ENCODE measurements at places on chromosomes 13 and 19. TPM values are rescaled to one million over a fixed set of nuclear protein-coding genes. Genes with fewer than 3 reads are reported as not detected.

The MAP4K1 gene
- total RNA-seq = 2.1 TPM

The LILRB5 gene
- total RNA-seq = 7.1 TPM

The KCNC3 gene
- total RNA-seq = 0.84 TPM

The OR7A10 gene
- total RNA-seq = not detected

The CGB1 gene
- total RNA-seq = not detected

The ZNF223 gene
- total RNA-seq = 2.8 TPM

The IZUMO4 gene
- total RNA-seq = 1.2 TPM

The THSD8 gene
- total RNA-seq = not detected

The NMRK2 gene
- not detected for total RNA-seq

The CIRBP gene
- total RNA-seq = 80.5 TPM

The STK24 gene
- 43.3 TPM for total RNA-seq

The ZNF415 gene
- 2.4 TPM for total RNA-seq

DNA sequence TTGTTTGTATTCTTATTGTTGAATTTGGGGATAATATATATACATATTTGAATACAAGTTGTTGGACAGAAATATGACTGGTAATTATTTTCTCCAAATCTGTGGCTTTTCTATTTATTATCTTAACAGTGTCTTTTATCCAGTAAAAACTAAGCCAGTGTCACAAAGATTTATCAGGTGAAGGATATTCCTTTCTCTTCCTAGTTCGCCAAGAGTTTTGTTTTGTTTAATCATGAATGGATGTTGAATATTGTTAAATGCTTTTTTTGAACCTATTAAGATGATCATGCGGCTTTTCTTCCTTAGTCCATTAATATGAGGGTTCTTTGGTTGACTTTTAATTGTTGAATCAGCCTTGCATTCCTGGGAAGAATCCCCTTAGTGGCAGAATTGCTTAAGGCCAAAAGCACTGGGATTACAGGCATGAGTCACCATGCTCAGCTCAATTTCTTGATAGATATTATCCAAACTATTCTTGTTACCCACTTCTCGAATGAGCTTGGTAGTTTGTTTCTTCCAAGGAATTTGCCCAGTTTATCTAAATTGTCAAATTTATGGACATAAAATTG is 53.3 kb downstream of the TEX26 start:
- DNase-seq = no peak

DNA sequence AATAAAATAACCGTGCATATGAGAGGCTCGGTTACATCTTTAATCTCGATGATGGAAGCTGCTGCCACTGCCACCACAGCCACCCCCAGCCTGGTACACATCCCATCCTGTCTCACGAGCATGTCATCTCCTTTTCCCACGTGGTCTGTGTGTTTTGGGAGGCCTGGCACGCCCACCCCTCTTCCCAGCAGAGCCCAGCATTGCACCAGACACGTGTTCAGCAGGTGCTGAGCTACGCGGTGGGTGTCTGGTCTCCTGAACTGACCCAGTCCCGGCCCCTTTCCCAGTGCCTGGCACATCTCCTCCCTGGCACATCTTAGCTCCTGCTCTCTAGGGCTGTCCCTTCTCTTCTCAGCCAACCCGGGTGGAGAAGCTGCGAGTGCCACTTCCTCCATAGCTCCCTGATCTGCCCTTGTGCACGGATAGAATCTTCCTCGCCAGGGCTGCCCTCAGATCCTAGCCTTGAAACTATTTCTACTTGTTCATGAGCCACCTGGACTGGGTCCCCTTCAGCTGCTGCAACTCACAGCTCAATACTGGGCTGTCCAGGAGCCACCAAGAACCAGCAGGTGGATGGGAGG is 36.8 kb upstream of the ZNF536 start:
- DNase-seq = no peak

DNA sequence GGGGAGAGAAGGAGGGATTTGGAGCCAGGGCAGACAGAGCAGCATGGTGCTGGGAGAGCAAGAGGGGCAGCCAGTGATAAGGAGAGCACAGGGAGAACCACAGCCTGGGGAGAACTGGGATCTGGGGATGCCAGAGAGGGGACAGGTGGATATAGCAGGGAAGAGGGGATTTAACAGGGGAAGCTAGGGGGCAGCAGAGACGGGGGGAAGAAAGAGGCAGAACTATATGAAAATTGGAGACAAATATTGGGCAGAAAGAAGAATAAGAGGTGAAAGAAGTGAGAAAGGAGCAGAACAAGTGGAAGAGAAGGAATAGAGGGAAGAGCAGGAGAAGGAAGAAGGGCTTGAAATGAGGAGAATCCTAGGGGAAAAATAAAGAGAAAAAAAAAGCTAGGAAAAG is 6.5 kb upstream of the ZNF528 start:
- DNase-seq = no peak

- no peak for DNase-seq
Measured at GRCh38 chr13:80975903-80976302, 635.0 kb upstream of the SPRY2 start.

- no peak for DNase-seq
Measured at GRCh38 chr19:17623224-17623935, 64.8 kb downstream of the UNC13A start.

DNA sequence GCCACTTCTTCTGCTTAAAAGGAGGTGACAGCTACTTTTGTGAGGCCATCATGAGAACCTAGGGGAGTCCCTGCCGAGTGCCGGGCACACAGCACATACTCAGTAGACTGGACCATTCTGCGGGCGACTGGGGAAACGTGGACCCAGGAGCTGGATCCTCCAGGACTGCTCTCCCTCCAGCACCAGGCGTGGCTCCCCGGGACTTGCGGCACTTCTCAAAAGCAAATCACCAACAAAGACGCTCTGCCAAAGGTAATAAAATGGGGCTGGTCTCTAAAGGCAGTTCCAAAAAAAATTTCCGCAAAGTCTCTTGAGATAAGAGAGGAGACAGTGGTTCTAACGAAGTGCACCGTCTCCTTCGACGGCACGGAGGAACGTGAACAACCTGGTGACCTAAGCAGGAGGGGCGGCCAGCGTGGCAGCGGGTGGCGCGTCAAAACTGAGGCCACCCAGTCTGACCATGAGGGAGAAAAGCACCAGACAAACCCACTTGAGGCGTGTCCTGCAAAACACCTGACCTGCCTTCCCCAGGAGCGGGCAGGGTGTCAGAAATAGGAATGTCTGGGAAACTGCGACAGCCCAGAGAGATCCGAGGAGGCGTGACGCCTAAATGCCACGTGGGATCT is 1.4 kb upstream of the TMPRSS9 start:
- no peak for DNase-seq

DNA sequence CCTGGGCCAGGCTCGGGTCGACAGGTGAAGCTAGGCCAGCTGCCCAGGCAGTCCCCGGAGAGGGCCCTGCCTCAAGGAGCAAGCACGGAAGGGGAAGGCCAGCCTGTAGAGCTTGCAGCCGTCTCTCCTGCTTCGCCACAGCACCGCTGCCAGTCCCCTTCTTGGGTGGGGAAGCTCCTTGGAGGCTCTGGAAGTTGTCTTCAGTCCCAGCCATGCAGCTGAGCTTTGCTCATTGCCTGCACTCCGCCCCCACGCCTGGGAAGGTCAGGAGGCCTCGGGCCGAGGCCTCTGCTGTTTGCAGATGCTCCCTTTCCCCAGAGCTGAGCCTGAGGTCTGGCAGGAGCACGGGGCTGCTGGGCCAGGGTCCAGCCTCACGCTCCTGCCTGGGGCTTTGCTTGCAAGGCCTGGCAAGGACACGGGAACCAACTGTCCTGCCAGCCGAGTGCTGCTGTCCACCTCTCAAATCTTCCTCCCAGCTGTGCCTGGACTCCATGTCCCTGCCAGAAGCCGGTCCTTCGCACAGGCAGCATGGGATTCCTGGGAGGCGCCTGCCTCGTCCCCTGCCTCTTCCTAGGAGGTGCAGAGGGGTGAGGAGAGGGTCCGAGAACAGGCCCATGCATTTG is 13.3 kb downstream of the PLEKHF1 start:
- DNase-seq = no peak

DNA sequence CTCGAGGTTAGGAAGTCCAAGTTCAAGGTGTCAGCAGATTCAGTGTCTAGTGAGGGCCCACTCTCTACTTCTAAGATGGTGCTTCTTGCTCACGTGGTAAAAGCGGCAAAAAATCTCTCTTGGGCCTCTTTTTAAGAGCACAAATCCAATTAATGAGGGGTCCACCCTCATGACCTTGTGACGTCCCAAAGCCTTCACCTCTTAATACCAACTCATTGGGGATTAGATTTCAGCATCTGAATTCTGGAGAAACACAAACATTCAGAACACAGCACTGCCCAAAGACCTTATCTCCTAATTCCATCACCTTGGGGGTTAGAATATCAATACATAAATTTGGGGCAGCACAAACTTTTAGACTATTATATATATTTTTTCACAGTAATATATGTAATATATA is 146.4 kb upstream of the GPC6 start:
- no peak for DNase-seq

DNA sequence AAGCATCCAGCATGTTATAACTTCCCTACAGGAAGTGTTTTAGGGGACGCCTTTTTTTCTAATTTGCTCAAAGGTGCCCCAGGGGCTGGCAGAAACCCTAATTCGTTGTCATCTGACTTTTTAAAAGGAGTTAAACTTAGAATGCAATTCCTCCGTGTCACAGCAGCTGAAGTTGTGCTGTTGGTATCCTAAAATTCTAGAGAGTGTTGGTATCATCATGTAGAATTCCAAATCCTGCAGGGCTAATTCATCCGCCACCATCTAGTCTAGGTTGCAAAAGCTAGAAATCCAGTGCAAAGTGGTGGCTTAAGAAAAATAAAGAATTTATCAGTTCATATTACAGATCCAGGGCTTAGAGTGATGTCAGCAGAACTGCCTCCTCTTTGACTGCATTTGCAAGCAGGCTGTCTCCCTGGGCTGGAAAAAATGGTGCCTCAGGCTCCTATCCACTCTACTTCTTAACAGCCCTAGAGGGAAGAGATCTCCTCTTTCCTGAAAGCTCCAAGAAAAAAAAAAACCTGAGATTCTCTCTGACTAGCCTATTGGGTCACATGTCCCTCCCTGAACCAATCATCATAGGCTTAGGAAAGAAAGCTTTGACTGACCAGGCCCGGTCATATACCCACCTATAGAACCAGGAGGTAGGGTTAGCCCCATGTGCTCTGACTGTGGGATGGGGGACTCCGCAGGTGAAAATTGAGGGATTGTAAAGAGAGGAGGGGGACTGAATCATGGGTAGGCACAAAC is 73.0 kb downstream of the MAP4K1 start:
- no peak for DNase-seq

- no peak for DNase-seq
Measured at GRCh38 chr13:93736081-93736480, 509.5 kb downstream of the GPC6 start.

- no peak for DNase-seq
Measured at GRCh38 chr13:112773601-112774447, 84.0 kb downstream of the ATP11A start.

- DNase-seq = no peak
Measured at GRCh38 chr13:43305416-43305815, 282.0 kb downstream of the DNAJC15 start.

DNA sequence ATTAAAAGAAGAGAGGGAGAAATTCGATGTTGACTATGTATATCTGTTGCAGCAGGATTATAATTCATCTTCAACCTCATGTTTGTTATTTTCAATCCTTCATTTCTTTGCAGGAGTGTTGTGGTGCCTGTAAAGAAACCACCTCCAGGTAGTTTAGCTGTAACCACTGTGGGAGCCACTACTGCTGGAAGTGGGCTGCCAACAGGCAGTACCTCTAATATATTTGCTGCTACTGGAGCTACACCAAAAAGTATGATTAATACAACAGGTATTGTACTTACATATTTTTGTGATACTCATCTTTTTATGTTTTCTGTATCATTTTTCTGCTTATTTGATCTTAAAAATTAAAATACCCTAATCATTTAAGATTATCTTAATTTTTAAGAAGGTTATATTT is 266.5 kb downstream of the NBEA start:
- no peak for DNase-seq

DNA sequence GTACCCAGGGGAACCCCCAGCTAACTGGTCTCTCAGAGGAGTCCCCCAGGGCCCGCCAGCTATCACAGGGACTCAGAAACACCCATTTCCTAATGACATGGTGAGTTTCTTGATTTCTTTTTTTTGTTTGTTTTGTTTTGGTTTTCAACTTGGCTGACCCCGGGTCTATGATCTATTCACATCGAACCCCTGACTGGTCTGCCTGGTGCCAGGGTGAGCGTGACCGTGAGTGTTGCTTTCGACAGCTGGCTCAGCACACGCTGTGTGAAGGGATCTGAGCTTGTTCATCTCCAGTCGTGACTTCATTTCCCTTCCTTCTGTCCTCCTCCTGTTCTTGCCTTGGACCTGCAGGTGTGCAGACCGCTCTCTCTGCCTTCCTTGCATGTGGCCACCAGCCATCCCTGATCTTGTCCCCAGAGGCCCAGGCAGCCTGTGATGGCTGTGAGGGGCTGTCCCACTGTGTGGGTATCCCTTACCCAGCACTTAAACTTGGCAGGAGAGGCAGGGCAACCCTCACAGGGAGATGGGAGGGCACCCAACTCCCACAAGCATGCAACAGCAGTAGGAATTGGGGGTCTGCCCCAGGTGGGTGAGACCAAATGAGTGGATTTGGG is 26.2 kb downstream of the TMEM161A start:
- no peak for DNase-seq

- DNase-seq = no peak
Measured at GRCh38 chr13:78680115-78680561, 21.2 kb upstream of the OBI1 start.

- DNase-seq = no peak
Measured at GRCh38 chr19:58395220-58395978, at the start of gene RNF225. Gene RNF225 (plus strand): TSS chr19:58395656. CDS start chr19:58396090, 434 bp downstream.

DNA sequence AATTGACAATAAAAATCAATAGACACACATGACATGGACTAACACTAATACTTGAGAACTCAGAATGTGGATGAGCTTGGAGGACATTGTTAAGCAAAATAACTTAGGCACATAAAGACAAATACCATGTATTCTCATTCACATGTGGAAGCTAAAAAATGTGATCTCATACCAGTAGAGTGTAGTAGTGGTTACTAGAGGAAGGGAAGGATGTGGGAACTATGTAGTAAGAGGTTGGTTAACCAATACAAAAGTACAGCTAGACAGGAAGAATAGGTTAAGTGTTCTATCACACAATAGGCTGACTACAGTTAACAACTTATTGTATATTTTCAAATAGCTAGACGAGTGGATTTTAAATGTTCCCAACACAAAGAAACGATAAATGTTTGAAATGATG is 415.8 kb upstream of the KLF12 start:
- DNase-seq = no peak

DNA sequence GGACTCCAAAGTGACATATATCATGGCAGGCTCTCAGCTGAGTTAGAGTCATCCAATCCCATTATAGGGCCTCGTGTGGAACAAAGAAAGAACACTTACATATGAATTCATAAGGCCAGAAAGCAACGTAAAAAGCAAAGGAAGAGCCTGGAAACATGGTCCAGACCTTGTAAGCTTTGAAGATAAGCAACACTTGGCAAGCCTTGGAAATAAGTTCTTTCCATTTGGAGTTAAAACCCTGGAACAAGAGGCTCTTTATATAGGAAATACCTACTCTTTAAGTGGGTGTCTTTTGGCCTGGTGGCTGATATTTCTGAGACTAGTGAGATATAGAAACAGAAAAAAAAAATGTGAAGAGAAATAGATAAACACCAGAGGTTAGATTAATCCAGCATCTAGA is 49.4 kb downstream of the ZAR1L start:
- no peak for DNase-seq

- DNase-seq = no peak
Measured at GRCh38 chr13:20497006-20497775, 28.5 kb downstream of the CRYL1 start.

GRCh38 chr13:79287939-79288795 is 117.9 kb downstream of the RBM26 start:
- DNase-seq = no peak

- DNase-seq = no peak
Measured at GRCh38 chr13:49711218-49711863, 20.1 kb upstream of the EBPL start.

All from liver (tissue), 10 donors.